Fibroblast of skin of abdomen (primary cell): ENCODE measurements at places on chromosomes 2 and 18.

DNA sequence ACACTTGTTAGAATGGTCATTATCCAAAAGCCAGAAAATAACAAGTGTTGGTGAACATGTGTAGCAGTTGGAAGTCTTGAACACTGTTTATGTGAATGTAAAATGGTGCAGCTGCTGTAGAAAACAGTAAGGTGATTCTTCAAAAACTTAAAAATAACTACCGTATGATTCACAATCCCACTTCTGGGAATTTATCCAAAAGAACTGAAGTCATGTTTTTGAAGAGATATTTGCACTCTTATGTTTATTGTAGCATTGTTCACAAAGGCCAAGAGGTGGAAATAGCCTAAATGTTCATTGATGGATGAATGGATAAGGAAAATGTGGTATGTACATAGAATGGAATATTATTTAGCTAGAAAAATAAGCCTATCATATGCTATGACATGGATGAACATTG is 6.3 kb upstream of the SPP2 start:
- peak; percentile 82 for DNase-seq

- no peak for DNase-seq
Observed at GRCh38 chr18:14975431-14975830, 227.5 kb downstream of the ANKRD30B start.

- DNase-seq: no peak
Observed at GRCh38 chr2:216159646-216160045, 50.5 kb downstream of the XRCC5 start.

GRCh38 chr2:101638181-101638711 is 59.3 kb upstream of the MAP4K4 start:
- DNase-seq: no peak

GRCh38 chr2:186426153-186427016 is 59.7 kb upstream of the ZC3H15 start:
- DNase-seq: no peak

GRCh38 chr2:71822463-71822862 is 325.2 kb downstream of the CYP26B1 start:
- DNase-seq: no peak

- no peak for DNase-seq
Observed at GRCh38 chr18:80227472-80227871, 19.8 kb downstream of the PARD6G start.

DNA sequence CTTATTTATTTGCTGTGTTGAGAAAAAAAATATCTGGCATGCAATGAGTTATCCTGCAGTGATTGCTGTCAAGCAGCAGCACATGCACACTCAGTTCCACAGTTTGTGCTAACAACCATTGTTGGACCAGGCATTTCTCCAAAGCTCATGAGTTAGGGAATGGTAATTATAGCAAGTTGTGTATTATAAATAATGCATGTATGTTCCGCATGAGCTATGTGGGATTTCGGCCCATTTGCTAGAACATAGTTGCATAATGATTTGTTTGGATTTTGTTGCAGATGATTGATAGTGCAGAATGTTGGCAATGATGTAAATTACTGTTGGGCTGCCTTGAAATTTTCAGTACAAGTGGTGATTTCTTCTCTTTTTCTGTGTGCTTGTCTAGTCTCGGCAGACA is 10.7 kb downstream of the KCNJ3 start:
- no peak for DNase-seq

- DNase-seq: peak; percentile 53
Observed at GRCh38 chr18:62979176-62979575, 263.8 kb downstream of the PHLPP1 start.

- DNase-seq: peak; percentile 54
Observed at GRCh38 chr2:31286961-31287550, 53.1 kb downstream of the EHD3 start.

DNA sequence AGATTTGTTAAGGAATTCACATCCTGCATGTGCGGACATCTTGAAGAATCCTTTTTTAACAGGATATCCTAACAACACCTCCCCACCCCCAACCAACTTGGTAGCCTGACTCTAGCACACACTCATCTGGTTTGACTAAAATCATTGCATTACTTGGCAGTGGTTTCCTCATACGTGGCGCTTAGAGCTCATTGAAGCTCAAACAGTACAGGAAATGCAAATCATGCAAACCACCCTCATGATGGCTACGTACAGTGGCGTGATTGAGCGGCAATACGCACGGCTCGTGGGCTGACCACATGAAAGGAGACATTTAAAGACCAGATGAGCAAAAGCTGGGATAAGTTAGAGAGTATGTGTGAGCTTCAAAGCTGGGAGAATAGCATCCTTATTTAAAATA is 336.2 kb downstream of the ZEB2 start:
- peak; percentile 99 for DNase-seq

DNA sequence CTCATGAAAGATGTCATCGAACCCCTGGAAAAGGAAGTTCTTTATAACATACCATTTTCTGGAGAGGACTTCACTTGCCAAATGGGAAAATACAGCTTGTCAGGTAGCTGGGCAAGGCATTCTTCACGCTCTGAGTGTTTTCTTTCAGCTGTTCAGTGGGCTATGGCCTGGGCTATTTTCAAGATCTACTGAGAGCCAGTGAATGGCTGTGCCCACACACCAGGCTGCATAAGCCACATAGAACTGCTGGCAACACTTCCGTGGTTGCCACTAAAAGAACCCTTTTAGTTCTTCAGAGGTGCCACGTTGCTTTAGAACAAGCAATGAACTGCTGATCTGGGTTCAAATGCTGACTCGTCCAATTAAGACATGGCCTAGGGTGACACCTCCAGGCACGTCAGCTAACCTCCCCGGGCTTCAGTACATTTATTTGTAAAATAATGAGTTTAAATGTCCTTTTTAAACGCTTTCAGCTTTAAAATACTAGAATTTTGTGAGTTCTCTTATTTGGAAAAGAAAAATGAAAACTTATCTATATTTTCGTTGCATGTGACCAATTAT is 36.6 kb upstream of the GORASP2 start:
- no peak for DNase-seq

- DNase-seq: no peak
Observed at GRCh38 chr18:49081511-49082155, 130.9 kb upstream of the SMAD7 start.

GRCh38 chr2:136766073-136766404 is 694 bp downstream of the THSD7B start:
- no peak for DNase-seq

DNA sequence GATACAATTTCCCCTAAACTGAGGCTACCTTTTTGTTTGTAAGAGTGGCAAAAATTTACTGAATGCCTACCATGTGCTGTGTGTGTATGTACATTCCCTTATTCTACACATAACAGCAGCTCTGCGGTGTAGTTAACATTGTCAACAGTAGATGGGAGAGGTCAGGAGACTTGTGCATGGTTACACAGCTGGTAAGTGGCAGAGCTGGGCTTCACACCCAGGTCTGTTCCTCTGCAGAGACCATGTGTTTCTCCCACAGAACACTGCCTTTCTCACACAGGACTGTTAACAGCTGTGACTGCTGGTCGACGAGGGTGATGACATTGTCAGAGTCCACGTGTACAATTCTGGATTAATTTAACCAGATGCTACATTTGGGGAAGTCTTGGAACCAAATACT is 49.1 kb downstream of the EML6 start:
- peak; percentile 40 for DNase-seq

DNA sequence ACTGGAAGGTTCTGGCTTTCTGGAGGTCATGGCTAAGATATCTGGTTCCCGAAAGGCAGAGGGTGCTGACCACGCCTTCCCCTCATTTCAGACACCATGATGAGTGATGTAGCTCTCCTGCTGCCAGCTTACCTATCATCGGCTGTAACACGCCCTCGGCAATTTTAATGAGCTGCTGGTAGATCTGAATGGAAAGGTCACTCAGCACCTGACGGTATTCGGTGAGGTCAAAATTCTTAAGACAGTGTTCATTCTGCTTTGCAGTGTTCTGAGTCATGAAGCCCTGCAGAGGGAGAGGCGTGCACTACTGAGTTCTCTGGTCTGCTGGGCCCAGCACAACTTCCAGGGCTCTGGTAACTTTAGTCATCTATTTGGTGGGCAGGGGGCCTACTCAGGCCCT is 25.7 kb upstream of the ACAA2 start:
- peak; percentile 24 for DNase-seq

- peak; percentile 53 for DNase-seq
Observed at GRCh38 chr18:435940-436339, 64.6 kb downstream of the COLEC12 start.

- DNase-seq: no peak
Observed at GRCh38 chr2:156427074-156427473, 9.1 kb upstream of the GPD2 start.

- no peak for DNase-seq
Observed at GRCh38 chr2:105438104-105438929, 39.5 kb upstream of the FHL2 start.

- DNase-seq: peak; percentile 16
Observed at GRCh38 chr18:77206676-77207374, 42.8 kb upstream of the GALR1 start.

DNA sequence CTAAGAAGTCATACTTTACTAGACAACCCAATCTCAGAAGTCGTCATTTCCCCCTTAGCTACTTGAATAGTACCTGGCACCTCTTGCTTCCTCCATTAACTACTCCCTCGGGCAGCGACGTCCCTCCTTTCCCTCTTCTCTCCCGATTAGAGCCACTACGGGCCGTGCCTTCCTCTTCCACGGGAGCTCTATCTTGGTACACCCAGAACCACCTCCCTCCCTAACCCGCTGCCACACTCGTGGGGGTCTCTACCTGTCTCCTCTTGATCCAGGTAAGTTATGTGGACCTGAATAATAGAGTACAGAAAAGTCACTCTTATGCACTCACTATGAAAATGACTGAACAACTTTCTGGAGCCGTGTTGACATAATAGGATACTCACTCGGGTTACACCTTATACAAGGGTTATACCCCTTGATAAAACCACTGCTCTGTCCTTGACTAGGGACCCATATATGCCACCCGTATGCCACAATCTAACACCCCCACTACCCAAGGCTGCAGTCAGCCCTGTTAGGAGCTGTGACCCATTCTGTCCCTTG is 595 bp upstream of the HDHD2 start:
- no peak for DNase-seq

GRCh38 chr2:212237350-212238095 is 301.1 kb downstream of the ERBB4 start:
- no peak for DNase-seq

DNA sequence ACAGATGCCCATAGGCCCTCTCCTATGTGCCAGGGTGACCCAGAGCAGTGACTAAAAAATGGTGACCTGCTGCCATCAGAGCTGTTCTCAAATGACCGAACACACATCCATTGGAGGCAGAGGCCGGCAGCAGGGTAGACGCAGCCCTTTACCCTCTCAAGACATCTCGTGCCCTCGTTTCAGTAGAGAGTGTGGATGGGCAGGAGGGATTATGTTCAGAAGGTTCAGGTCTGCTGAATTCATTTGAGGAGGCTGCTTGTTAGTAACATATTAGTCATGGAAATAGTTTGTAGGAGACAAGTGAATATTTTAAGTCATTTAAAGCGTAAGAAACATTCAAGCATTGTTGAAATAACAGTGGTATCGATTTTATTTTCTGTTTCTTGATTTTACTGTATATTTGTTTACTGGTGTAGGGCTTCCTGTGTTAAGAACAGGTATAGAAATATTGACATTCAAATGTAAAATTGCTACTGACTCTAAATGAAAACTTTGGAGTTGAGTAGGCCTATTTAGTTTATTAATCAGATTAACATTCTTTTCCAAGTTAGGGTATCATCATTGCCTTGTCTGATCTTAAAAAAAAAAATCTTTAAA is 82.6 kb downstream of the ZNF532 start:
- no peak for DNase-seq
